Skin of body (tissue), 3 donors: ENCODE measurements at places on chromosomes 5 and 9.

DNA sequence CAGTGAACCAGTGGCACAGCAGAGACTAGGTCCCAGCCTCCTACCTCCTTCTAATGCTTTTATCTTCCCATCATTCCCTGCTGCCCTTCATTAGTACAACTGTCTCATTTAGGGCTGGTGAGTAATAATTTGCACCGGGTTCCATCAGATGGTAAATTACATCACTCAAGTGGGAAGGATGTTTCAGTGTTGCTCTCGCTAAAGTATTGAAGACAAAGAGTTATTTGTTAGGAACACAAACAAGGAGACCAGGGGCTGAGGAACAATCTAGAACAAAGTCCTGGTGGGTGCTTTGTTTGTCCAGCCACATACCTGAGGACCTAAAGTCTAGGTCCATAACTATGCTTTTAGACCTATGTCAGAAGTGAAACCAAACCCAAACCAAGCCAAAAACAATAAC, 52.4 kb downstream of the SEC61B start:
- DNase-seq: no peak

- no peak for DNase-seq
These were observed 89.7 kb upstream of the SAP30L start for GRCh38 chr5:154356020-154356655.

GRCh38 chr5:159210846-159211245, 1.5 kb upstream of the RNF145 start:
- DNase-seq: no peak

DNA sequence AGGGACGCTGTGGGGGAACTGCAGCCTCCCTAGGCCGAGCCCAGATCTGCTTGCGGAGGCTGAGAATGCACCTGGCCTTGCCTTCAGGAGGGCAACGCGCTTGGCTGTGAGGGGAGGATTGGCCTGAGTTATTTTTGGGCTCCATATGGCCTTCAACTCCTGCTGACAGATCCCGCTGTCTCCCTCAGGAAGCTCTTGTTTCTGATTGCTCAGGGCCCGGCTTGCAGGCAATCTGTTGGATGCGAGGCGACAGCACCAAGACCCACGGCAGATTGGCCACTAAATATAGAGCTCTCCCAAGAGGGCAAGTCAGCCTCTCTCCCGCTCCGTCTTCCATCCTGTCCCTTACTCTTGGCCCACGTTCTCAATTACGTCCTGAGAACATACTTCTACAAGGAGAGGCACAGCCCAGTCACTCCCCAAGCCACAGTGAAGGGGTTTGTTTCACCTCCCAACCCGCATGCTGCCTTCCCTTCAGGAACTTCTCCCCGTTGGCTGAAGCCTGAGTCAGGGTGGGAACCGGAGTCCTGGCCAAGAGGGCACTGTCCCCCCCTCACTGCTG, 53.6 kb downstream of the RASGEF1C start:
- no peak for DNase-seq

DNA sequence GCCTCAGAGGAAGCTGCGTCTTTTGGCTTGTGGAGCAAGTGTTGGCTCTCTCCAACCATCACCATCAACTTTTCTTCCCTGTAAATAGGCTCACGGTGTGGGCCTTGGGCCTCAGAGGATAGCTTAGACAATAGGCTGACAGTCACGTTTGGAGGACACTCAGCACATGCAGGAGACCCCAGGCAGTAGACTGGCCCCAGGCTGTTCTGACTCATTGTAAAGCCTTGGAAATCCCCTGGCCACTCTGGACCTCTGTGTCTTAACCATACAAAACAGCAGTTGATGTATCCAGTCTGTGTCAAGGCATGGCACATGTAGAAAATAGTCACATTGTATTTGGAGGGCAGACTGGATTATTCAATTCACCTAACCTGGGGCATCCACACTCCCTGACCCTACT, 18.6 kb downstream of the CD74 start:
- DNase-seq: no peak

DNA sequence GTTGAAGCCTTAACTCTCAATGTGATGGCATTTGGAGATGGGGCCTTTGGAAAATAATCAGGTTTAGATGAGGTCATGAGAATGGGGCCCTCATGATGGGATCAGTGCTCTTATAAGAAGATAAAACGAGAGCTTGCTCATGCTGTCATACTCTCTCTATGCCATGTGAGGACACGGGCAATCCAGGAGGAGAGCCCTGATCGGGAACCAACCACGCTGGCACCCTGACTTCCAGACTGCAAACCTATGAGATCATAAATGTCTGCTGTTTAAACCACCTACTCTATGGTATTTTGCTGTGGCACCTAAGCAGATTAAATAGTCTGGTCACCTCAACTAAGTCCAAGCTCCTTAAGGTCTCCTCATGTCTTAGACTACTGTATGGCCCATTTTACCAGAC, 10.0 kb downstream of the HMGCS1 start:
- DNase-seq: peak; percentile 9

GRCh38 chr5:115190388-115190787, 20.7 kb upstream of the TRIM36 start:
- DNase-seq: no peak

DNA sequence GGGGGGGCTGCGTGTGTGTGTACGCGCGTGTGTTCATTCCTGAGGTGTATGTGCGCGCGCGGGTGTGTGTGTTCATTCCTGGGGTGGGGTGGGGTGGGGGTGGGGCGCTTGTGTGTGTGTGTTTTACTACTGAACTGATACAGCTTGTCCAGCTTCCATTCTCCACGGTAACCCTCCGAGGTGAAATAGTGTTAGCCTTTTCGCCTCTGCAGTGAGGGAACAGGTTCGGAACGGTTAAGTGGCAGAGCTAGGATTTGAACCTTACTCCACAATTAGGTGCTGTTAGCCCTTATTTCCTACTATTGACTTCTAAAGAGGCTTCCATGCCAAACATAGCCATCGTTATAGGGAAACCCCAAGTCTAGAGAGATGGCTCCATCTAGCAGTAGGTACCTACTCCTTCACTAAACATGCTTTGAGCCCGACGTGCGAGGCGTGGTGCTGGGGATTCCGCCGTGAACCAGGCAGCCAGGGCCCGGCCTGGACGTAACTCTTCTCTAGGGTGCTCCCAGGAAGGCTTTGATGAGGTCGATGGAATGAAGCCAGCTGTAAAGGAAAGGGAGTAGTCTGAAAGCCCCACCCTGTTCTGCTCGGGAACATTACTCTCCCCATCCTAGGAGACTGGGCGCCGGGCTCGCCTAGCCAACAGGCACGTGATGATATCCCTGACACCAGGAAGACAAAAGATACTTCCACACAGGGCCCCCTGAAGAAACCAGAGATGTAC, 782 bp upstream of the SKP1 start:
- peak; percentile 64 for DNase-seq
